ENCODE measurements at places on chromosomes 3 and 15.

DNA sequence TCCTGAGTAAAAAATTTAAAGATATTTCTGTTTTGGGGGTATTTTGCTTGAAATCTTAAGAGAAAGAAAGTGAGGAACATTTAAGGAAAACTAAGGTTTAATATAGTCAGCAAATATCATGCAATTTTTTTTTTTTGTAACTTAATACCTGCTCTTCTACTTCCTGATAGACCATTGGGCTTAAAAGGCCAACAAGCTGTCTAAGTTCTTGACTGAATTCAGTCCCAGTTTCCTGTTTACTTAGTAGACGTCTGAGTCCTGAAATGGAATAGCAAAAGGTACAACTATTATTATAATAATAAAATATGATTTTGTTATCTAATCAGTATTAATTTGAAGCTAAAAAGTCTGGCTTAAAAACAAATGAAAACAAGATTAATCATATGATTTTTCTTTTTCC is 37.9 kb downstream of the IQCB1 start:
- no peak for DNase-seq

DNA sequence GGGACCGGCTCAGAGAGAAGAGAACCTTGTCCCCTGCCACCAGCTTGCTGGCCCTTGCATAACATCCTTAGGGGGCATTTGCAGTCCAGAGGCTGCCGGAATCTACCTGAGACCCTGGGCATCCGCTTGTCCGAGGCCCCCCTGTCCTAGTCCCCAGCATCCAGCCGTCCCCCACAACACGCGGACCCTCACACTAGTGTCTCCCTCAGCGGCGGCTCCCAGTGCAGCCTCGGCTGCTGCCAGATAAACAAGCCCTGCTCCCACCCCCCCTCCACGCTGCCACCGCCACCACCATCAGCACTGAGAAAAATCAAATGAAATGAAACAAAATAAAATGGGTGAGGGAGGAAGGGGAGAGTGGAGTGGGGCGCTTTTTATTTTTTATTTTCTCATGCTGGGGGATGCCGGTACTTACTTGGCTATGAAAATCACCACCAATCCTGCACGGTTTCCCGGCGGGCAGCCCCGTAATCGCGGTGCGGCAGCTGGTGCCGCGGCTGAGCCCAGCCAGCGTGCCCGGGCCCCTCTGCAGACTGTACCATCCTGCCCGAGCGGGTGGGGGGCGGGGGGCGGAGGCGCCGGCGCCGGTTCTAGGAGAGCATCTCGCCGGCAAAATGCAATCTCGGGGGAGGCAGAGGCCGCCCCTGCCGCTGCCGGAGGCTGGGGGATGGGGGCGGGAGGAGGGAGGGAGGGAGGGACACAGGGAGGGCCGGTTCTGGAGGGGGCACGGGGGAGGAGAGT is at the start of gene ATP2B2:
Gene ATP2B2 (minus strand): TSS at position 537 of the 741 bp plus-strand sequence. CDS start 56,043 bp downstream, outside the sequence.
- no peak for DNase-seq

- DNase-seq: peak; percentile 51
Measured at GRCh38 chr15:64681424-64682024, 93.9 kb downstream of the RBPMS2 start.

DNA sequence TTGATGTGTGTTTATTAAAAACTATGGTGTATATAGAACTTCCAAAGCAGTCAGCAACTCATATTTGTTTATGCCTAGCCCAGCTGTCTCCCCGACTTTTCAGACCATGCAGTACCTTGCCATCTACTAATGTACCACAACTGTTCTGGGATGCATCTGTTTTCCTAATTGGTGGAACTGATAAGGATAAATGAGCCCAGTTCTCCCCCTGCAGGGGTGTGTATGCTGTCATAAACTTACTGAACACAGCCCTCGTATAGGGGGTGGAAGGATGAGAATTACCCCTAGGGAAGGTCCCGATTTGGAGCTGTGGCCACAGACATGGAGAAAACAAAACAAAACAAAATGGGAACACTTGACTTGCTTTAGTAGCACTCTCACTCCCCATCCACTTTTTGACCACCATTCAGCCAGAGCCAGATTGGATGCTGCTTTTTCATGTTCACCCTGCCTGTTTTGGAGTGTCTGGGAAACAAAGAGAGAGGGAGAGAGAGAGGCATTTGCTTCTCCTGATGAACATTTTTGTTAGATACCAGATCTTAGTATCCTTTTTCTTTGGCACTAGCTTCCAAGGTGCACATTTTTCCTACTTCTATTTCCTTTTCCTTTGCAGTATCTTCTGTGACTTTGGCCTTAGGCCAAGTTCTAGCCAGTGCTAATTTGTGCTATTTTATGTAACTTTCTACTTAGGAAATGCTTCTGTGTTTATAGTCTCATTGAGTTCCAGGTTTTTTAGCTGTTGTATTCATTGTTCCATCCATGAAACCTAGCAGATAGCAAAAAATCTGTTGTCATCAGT is 29.1 kb downstream of the CADM2 start:
- DNase-seq: no peak

DNA sequence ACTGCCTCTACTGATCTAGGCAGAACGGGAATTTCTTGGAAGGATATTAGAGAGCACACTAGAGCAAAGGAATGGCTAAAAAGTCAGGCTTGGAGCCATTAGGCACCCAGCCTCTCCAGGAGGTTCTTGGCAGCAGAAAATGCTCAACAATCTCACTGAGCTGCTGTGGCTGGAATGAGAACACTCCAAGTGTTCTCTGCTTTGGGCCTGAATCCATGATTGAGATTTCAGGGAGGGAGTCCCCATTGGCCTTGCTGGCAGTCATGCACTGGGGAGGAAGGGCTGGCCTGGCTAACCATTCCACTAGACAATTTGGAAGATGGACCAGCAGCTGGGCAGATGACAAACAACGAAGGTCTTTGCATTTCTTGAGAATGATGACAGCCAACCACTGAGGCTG is 362.6 kb downstream of the SHQ1 start:
- no peak for DNase-seq

- no peak for DNase-seq
Measured at GRCh38 chr3:74643636-74644035, 29.2 kb upstream of the CNTN3 start.

- no peak for DNase-seq
Measured at GRCh38 chr3:101778385-101779046, 495 bp upstream of the NXPE3 start.

GRCh38 chr15:76871930-76872329 is 33.2 kb downstream of the SCAPER start:
- no peak for DNase-seq

GRCh38 chr15:63724760-63725159 is 109.0 kb downstream of the HERC1 start:
- no peak for DNase-seq

All from suppressor macrophage treated with lipopolysaccharide for 1 hour (primary cell).